Left kidney (tissue), 8 donors: ENCODE measurements at places on chromosomes 12 and 14. TPM values are rescaled to one million over a fixed set of nuclear protein-coding genes. Genes with fewer than 3 reads are reported as not detected.

DNA sequence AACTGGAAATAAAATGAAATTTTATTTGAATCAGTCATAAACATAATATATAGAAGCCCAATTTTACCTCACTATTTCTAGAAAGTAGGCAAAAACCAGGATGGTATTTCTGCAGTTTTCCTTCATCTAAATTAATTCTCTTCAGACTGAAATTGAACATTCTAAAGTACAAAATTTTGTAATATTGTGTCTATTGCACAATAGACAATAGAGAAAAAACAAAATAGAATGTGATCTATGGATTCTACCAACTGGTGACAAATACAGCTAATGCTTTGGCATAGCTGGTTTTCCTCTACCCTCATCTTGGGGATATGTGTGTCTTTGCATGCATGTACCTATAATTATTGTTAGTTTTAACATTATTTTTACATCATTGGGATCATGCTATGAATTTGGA, 8.5 kb upstream of the PTPRR start:
- DNase-seq: no peak

DNA sequence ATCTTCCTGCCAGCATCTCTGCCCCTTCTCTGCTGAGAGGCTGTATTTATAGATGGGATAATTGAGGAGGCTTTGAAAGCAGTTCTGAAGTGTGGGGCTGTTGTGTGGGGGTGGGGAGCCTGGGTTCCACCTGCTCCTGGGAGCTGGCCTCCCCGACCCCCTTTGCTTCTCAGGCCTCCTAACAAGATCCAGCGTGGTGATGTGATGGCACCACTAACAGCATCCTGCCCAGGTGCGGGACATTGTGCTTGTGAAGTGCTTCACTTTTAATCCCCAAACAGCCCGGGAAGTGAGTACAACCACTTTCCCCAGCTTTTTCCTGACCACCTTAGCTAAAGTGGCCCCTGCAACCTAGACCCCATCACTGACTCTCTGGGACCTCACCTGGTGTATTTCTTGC, 95.1 kb upstream of the NRXN3 start:
- no peak for DNase-seq

- peak; percentile 73 for DNase-seq
Observed at GRCh38 chr12:7806863-7807487, 17.8 kb downstream of the NANOG start.

DNA sequence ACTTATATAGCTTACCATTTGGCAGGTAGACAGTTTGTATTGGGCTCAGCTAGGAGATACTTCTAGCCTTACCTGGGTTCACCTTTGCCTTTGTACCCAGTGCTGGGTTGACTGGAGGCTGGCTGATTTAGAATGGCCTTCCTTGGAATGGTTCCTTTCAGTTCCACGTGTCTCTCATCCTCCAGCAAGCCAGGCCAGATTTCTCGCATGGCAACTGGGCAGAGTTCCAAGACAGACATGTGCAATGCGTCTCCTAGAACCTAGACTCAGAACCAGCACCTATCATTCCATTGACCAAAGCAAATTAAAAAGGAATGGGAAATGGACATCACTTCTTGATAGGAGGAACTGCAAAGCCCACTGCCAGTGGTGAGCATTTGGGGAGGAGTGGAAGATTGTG, 79.1 kb upstream of the BDKRB2 start:
- no peak for DNase-seq

DNA sequence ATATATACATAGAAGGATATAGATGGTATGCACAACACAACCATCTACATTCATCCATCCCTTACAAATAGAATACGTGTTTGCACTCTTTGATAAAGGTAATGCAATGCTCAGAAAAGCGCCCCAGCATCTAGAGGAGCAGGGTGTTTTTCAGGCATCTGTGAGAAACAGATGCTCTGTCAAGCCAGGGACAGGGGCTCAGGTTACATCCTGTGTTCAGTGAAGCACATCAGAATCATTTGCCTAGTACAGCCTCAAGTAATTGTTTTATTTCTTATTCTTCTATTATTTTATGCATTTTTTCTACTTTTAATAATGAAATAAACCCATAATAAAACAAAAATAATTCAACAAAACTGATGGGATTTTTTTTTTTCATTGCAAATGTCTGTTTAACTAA, 50.5 kb upstream of the HIF1A start:
- no peak for DNase-seq

DNA sequence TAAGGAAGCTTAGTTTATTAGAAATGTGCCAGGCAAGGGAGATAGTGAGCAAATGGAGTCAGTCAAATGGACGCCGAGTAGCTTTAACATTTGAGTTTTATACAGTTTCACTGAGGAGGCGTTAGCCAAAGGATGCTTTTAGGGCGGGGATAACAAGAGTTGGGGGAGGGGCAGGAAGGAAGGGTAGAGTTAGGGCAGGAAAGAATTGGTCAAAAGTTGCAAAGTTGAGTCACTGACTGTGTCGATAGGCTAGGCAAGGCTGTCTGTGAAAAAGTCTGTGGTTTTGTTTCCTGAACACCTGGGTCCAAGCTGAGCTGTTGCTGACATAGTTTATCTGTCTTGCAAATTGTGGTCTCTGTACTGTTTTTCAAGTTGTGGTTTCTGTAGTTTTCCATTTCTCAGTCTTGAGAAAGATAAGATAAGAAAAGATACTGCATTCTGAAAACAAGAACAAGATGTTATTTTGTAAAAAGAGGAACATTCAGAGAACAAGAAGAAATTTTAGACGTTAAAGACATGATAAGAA, 62.6 kb upstream of the RESF1 start:
- DNase-seq: no peak

DNA sequence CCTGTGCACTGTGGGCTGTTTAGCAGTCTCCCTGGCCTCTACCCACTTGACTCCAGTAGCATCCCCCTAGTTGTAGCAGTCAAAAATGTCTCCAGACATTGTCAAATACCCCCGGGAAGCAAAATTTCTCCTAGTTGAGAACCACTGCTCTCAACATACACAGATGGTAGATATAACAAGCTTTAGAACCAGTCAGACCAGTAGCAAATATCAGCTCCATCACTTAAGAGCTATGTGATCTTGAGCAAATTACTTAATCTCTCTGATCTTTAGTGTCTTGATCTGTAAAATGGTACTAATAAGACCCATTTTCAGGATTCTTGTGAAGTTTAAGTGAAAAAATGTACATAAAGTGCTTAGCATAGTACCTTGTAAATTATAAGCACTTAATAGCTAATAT, 96.2 kb downstream of the DUSP6 start:
- DNase-seq: no peak

- no peak for DNase-seq
Observed at GRCh38 chr14:89348722-89349121, 68.3 kb downstream of the FOXN3 start.

GRCh38 chr12:6942331-6942665, 1.3 kb upstream of the RNU7-1 start:
- DNase-seq: no peak

DNA sequence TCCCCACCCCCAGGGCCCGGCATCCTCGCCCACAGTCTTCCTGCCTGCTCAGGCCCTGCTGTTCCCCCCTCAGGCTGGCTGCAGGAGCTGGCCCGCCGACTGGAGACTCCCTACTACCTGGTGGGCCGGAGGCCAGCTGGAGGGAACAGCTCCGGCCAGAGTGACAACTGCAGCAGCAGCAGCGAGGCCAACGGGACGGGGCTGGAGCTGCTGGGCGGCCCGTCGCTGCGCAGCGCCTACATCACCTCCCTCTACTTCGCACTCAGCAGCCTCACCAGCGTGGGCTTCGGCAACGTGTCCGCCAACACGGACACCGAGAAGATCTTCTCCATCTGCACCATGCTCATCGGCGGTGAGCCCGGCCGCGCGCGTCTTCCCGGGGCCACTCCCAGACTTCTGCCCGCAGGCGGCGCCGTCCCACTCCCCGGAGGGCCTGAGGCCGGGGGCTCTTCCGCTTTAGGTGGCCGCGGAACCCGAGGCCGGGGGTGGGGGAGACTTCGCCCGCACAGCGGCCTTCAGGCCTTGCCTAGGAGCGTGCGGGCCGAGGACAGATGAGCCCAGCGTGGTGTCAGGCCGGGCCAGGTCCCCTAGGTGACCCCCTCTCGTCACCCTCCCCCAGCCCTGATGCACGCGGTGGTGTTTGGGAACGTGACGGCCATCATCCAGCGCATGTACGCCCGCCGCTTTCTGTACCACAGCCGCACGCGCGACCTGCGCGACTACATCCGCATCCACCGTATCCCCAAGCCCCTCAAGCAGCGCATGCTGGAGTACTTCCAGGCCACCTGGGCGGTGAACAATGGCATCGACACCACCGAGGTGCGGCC, 10.2 kb downstream of the KCNH3 start:
- DNase-seq: no peak

DNA sequence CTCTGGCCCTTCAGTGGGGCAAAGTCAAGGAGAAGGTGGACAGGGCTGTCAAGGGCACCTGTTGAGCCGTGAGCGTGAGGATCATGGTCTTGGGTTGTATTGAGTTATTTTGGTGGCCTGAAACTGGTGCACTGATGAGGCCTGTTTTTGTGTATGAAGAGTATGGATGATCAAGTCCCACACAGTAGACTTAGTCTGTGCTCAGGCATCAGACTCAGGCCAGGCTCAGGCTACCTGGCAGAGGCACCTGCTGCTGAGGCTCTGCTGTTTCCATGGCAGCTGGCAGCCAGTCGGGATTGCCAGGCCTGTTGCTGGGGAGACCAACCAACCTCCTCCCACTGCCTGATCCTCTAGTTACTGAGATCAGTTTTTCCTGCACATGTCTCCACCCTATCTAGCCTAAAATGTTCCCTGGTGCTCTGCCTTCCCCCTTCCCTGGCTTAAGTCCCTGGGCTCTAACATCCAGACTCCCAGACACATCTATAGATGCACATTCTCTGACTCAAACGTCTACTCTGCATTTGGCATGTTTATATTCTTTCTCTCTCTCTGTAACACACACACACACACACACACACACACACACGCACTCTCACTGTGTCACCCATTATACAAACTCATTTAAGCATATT, 5.1 kb downstream of the JPH4 start:
- DNase-seq: no peak

- DNase-seq: no peak
Observed at GRCh38 chr14:71654810-71655209, 277.4 kb upstream of the RGS6 start.

Gene CD69
- polyA plus RNA-seq: 1.3 TPM

Gene SLC7A8
- polyA plus RNA-seq: 92.4 TPM

Gene CLECL1
- polyA plus RNA-seq: 0.27 TPM

Gene ATP2A2
- polyA plus RNA-seq: 174 TPM

Gene PPM1H
- polyA plus RNA-seq: 29.5 TPM

Gene CD27
- 1.2 TPM for polyA plus RNA-seq
